ENCODE measurements at places on chromosomes 2 and 18.

- DNase-seq = no peak
Measured at GRCh38 chr2:170276925-170277629, 99.1 kb downstream of the MYO3B start.

DNA sequence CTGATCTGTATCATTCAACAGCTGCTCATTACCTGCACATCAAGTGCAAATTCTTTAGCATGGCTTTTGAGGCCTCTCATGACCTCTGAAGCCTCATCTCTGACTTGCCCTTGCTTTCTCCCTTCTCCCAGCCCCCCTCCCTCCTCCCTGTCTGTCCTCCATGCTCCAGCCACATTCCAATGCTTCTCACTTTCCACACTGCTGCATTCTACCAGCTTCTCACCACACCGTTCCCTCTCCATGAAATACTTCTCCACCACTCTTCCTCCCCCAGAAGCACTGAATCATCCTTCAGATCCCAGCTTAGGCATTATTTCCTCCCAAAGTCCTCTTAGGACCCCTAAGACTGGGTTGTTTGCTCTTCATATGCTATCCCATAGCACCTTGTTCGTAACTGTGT is 26.9 kb downstream of the GCG start:
- DNase-seq = no peak

- DNase-seq = no peak
Measured at GRCh38 chr2:155815275-155815674, 517.2 kb downstream of the NR4A2 start.

DNA sequence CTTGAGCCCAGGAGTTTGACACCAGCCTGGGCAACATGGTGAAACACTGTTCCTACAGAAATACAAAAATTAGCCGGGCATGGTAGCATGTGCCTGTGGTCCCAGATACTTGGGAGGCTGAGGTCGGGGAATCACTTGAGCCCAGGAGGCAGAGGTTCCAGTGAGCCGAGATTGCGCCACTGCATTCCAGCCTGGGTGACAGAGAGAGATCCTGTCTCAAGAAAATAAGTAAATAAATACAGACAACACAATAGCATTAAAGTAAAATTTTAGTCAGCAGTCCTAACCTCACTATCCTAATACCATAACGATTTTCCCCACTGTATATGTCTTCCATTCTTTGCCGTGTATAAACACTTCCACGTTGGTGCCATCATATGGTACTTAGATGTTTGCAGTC is 83.0 kb upstream of the MBOAT2 start:
- no peak for DNase-seq

DNA sequence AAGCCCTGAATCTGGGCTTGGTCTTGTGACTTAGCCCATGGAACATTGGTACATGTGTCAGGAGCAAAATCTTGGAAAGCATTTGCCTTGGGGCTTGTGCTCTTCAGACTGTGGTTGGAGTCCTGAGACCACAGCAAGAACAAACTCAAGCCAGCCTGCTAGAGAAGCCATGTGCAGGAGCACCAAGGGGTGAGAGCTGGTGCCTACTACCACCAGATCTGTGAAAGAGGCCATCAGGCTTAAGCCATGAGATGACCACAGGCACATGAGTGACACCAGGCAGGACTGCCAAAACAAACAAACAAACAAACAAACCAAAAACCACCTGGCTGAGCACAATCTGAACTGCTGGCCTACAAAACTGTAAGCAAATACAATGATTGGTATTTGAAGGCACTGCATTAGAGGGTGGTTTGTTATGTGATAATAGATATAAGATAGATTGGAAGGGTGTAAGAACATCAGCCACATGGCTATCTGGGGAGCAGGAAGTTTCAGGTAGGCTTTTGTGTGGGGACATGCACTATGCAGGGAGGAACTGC is 9.0 kb upstream of the TWIST2 start:
- no peak for DNase-seq

GRCh38 chr2:238924796-238925195 is 76.9 kb downstream of the TWIST2 start:
- no peak for DNase-seq

- no peak for DNase-seq
Measured at GRCh38 chr2:219404291-219404910, 13.8 kb upstream of the DES start.

DNA sequence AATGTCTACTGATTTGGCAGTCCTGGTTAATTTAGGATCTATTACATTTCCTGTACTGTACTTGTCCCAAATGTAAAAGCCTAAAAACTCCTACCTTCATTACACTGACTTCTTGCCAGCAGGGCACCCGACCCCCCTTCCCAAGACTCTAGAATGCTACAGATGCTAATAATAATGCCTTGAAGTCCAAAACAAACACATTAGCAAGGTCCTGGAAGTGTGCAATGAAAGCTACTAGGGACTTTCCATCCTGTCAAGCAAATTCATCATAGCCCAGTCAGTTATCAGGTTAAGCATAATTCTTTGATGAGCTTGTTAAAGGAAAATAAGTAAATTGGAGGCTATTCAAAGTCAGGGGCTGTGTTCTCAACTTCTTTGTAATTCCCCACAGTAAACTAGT is 115.3 kb upstream of the RBBP8 start:
- DNase-seq = no peak

GRCh38 chr2:170088776-170089175 is 89.2 kb upstream of the MYO3B start:
- DNase-seq = no peak

GRCh38 chr2:208488686-208489564 is 82.3 kb downstream of the PTH2R start:
- DNase-seq = no peak

- no peak for DNase-seq
Measured at GRCh38 chr2:68817306-68817705, 53.9 kb downstream of the BMP10 start.

DNA sequence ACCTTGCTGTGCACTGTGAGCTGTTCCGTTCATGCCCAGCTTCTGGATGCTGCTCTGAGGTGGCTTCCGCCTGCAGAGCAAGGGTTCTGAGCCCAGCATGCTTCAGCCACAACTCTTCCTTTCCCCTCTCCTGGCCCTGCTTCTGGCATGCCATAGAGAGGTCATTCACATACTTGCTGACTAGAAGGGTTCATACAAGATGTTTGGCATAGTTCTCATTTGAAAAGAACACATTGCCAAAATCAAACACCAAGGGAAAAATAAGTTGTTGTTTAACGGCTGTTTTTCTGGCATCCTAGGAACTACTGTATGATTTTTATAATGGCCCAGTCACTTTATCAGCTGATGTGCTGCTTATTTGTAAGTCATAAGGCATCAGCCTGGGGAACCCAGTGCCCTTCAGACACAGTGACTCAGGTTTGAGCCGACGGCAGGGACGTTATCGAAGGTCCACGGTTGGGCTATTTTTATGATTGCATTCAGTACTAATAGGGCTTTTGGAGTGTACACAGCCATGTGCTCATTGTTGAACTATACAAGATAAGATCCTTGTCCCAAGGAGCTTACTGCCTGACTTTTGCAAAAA is 53.9 kb upstream of the CTAGE1 start:
- no peak for DNase-seq

DNA sequence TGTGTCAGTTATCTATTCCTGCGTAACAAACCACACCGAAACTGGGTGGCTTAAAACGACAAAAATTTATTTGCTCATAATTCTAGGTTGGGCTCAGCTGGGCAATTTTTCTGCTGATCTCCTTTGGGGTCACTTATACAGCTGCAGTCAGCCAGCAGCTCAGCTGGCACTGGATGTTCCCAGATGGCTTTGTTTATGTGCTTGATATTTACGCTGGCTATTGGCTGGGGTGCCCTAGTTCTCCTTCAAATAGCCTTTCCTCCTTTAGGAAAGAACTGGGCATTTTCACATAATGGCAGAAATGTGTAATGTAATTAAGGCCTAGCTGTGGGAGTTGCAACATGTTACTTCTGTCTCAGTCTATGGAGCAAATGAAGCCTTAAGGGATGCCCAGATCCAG is 142.2 kb downstream of the B3GNT2 start:
- no peak for DNase-seq

DNA sequence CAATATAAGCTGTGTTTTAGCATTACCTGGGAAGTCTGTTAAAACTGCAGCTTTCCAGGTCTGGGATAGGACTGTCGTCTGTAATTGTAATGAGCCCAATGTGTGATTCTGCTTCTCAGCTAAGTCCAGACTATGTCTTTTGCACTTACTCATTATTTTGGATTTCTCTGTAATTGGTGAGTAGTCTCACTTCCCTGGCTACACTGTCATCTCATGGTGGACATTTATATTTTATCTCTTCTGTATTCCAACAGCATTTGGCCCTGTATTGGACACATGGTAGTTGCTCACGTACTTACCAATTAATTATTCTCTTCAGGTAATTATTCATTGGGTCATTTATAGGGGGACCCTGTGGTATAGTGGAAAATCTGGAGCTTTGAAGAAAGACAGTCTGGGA is 28.0 kb downstream of the LHCGR start:
- no peak for DNase-seq

GRCh38 chr2:161208527-161209139 is 48.4 kb downstream of the TANK start:
- no peak for DNase-seq

DNA sequence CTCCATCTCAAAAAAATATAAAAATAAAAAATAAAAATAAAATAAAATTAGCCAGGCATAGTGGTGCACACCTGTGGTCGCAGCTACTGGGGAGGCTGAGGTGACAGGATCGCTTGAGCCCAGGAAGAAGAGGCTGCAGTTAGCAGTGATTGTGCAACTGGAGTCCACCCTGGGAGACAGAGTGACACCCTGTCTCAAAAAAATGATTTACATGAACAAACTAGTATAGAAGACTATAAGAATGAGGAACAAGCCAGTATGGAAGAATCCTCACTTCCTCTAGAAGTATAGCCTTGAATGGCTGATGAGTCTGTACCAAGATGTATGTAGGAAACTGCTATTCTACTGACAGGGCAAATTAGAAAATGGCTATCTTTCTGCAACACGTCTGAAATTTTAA is 10.9 kb downstream of the YES1 start:
- no peak for DNase-seq

DNA sequence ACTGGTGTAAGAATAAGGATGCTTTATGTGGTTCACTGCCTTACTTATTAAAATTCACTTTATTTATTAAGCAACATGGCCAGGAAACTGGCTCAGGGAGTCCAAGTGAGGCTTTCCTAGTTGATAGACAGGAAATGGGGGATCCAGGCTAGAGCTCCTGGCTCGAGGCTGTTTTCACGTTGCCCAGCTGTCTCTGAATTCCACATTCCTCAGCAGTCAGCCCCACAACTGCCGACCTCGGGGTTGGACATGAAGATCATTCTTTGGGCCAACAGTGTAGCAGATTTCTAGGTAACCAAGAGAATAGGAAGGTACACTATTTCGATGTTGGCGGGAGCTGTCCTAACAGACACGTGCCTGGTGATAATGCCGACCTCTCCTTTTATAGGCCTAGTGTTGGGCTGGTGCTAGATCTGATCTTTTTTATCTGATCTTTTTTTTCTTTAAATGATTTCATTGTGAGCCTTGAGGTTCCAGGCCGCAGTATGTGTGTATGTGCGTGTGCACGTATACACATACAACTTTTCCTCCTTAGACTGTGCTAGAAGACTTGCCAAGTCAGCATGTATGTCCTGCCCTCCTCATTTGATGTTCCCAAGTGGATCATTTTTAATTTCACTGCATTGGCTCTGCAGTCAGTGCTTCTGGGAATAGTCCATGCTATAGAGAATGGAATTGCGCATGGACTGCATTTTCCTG is 103.5 kb downstream of the CABLES1 start:
- no peak for DNase-seq

- DNase-seq = no peak
Measured at GRCh38 chr18:62964432-62964831, 249.1 kb downstream of the PHLPP1 start.

- DNase-seq = no peak
Measured at GRCh38 chr2:233974530-233975071, 57.4 kb downstream of the TRPM8 start.

GRCh38 chr2:148725564-148725963 is 81.0 kb downstream of the EPC2 start:
- DNase-seq = no peak

- no peak for DNase-seq
Measured at GRCh38 chr2:235105821-235106359, 154.1 kb downstream of the SH3BP4 start.

DNA sequence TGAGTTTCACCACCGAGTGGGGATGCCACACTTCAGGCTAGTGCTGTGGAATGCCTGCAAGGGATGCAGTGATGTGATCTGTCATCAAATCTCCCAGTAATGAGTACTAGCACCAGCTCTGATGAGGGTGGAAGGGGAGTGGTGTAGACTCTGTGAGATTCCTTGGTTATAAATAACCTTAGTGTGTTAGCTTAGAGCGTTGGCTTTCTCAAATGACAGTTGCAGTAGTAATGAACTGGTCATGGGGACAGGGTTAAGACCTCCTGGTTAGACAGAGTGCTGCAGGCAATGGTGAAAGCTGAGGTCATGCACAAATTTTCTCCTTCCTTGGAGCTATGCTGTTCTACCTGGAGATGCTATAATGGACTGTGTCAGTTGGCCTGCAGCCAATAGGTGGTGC is 1063.4 kb upstream of the CRIM1 start:
- no peak for DNase-seq

GRCh38 chr2:513981-514706 is 163.1 kb downstream of the TMEM18 start:
- DNase-seq = no peak

- no peak for DNase-seq
Measured at GRCh38 chr2:180222644-180223043, 215.5 kb upstream of the CWC22 start.

DNA sequence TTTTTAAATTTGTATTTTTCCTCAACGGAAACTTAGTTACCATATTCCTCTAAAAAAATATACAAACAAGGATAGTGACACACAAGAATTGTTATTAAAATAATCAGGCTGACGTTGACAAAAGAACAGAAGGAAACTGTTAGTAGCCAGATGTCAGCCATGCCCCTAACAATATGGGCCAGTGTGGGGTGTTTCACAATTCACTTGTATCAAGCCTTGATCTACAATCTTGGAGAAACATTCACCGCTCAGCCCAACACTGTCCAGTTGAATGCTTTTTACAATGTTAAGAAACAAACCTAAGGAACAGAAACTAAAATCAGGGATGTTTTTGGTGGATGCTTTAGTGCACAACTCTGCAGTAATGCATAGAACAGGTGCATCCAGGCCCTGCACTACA is 44.6 kb downstream of the TMEFF2 start:
- no peak for DNase-seq

GRCh38 chr2:30382995-30383394 is 64.1 kb upstream of the LCLAT1 start:
- DNase-seq = no peak

- DNase-seq = no peak
Measured at GRCh38 chr2:42879913-42880737, 87.7 kb upstream of the HAAO start.

- DNase-seq = no peak
Measured at GRCh38 chr2:206937555-206937954, 1.8 kb upstream of the CPO start.

GRCh38 chr2:199797431-199798403 is 53.3 kb downstream of the FTCDNL1 start:
- no peak for DNase-seq

GRCh38 chr18:43022874-43023273 is 92.6 kb downstream of the RIT2 start:
- no peak for DNase-seq

GRCh38 chr2:154484338-154485099 is 214.0 kb upstream of the KCNJ3 start:
- no peak for DNase-seq
